ENCODE measurements at places on chromosomes 5 and 9. TPM values are rescaled to one million over a fixed set of nuclear protein-coding genes. Genes with fewer than 3 reads are reported as not detected.
A peak's percentile ranks its signal among the peaks of the same experiment; 100 is the strongest.

DNA sequence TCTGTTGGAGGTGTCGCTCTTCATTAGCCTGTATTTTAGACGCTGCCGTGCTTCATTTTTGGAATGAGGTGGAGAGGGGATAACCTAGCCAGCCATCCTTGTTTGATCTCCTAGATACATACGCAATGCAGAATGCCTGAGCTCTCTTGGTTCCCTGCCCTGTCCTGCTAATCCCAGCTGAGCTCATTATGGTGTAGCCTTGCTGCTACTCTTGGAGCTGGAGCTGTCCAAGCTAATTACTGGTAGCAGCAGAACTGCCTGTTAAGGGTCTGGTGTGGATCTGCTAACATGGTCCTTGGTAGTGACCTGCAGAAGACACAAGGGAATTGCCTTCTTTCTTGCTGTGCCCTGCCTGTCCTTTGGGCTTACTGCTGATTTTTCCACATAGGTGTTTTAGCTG is 207.9 kb downstream of the CNTLN start:
- no peak for DNase-seq

- no peak for DNase-seq
These were observed 145.9 kb downstream of the ASTN2 start for GRCh38 chr9:117268847-117269446.

- no peak for DNase-seq
These were observed 1888.0 kb upstream of the CDH9 start for GRCh38 chr5:28926422-28926821.

The TMEM8B gene
- total RNA-seq, result 18.3 TPM

DNA sequence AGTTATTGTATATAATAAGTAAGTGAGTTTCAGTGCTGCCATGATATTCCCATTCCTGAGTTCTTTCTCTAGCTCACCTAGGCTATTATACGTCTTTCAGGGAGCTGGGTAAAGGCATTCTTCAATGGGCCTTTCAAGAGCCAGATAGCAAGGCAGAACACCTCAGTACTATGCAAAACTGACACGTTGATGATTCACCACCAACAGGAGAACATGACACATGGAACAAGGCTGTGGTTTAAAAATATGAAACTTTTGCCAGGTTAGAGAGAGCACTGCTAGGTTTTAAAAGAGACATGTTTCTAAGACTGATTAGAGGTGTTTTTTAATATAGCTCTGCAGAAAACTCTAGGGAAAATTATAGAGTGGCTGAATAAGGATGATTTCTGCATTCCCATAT is 95.9 kb downstream of the UGCG start:
- DNase-seq, result no peak

DNA sequence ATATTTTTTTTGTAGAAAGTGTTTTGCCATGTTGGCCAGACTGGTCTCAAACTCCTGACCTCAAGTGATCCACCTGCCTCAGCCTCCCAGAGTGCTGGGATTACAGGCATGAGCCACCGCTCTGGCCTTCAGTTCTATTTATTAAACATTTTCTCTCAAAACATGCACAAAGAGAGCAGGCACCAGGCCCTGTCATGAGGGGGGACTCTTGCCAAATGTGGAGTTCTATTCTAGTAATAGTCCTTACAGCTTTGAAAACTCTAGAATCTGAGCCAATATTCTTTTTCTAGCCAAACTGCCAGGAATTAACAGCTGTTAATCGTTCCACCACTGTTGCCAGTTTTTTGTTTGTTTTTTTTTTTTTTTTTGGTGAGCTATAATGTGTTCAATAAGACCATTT is 124.6 kb downstream of the TARS1 start:
- no peak for DNase-seq

- DNase-seq, result peak; percentile 78
These were observed 707 bp downstream of the PIP5K1B start for GRCh38 chr9:68705531-68706362.

The GFPT2 gene
- total RNA-seq, result 15.9 TPM

The TICAM2 gene
- 7.6 TPM for total RNA-seq

The ARHGEF37 gene
- 21.8 TPM for total RNA-seq

GRCh38 chr9:21653091-21653490 is 149.3 kb upstream of the MTAP start:
- DNase-seq, result no peak

The NMUR2 gene
- total RNA-seq, result not detected

The SERF1B gene
- total RNA-seq, result 19.9 TPM

The MEIKIN gene
- total RNA-seq, result 0.63 TPM

DNA sequence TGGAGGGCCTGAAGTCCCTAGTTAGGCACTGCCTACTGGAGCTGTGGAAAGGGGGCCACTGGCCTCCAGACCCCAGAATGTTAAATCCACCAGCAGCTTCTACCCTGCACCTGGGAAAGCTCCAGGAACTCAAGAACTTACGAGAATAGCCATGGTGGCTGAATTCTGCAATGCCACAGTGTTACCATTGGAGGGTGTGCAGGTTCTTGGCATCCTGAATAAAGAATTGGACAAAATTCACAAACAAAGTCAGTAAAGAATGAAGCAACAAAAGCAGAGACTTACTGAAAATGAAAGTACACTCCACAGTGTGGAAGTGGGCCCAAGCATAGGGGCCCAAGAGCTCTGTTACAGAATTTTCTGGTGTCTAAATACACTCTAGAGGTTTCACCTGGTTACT is 107.0 kb downstream of the PRDM9 start:
- no peak for DNase-seq

DNA sequence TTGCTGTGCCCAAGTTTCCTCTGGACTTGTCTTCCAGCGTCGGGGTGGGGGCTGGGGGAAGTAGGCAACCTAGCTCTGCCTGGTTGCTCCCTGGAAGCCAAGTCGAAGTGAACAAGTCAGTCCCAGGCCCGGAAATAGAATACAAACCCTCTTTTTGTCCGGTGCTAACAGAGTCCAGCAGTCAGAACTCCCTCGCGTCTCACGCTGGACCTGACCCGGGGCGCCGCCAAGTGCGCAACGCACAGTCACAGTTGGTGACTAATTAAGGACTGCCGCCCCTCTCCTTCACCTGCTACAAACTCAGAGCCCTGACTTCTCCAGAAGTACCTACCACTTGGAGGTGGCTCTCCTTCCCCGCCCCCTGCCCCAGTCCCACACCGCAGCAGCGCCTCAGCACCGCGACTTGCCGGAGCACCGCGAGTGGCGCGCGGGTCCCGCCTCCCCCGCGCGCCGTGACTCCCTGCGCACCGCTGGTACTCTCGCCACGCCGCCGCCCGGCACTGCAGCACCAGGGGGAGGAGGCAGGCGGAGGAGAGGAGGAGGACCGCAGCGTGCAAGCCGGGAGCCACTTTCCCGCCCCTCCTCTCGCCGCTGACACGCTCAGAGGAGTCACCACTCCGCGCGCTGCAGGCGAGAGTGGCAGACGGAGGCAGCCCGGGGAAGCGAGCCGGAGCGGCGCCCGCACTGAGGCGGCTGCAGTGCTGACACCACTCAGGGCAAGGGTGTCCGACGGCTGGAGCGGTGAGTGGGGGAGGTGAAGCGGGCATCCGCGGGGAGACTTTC is at the start of gene SV2C:
Gene SV2C (plus strand): TSS at position 612 of the 783 bp plus-strand sequence. CDS start 48,368 bp downstream, outside the sequence.
- DNase-seq, result peak; percentile 75

The SLC36A2 gene
- total RNA-seq, result 1.8 TPM

The LHX3 gene
- not detected for total RNA-seq

DNA sequence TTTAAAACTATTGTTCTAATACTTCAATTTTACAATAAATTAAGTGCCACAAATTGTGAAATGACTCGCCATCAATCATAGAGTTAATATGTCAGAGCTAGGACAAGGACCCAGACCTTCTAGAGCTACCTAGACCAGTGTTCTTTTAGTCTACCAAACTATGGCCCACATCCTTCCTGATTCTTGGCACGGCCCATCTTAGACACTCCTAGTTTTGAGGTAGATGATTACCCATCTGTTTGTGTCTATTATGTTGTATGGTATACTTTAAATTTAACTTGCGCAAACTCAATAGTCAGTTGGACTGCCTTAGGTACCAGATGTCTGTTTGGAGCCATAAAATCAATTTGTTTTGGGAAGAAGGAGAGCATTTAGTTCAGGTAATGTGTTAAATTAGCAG is 17.5 kb downstream of the CDC26 start:
- no peak for DNase-seq

DNA sequence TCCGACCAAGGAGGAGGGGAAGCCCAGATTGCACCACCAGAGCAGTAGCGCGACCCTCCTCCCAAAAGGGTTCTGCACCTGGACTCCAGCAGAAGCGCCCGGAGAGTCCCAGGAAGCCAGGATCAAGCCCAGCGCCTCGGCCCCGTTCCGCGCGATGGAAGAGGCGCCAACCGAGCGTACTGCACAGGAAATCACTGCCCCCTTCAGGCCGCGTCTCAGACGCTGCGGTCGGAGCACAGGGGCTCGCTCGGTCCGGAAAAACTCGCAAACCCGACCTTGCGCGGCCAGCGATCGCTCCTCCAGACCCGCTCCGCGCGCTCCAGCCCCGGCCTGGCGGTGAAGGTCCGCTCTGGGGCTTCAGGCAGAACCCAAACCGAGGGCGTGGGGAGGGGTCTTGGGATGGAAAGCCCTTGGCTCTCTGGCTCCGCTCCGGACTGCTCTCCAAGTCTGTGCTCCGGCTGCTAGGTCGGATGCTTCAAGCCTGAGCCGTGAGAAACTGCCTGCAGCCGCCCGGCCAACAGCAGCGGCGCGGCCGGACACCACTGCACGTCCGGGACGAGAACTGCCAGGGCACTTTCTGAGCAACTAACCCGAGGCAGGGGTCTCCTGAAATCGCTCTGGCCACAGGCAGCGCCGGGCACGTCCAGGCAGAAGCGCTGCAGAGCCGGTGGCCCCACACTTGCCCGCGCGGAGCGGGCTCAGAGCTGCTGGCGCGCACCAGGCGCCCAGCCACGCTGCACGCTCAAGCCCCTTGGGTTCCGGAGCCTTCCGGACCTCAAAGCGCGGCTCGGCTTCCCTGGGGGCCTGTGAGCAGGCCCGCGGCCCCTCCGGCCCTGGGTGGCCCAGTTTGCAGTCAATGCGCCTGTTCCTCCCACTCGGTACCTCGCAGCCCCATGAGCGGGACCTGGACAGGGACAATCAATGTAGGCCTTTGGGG is 1.3 kb downstream of the GABBR2 start:
- peak; percentile 91 for DNase-seq
